ENCODE measurements at places on chromosomes 11 and 22.

DNA sequence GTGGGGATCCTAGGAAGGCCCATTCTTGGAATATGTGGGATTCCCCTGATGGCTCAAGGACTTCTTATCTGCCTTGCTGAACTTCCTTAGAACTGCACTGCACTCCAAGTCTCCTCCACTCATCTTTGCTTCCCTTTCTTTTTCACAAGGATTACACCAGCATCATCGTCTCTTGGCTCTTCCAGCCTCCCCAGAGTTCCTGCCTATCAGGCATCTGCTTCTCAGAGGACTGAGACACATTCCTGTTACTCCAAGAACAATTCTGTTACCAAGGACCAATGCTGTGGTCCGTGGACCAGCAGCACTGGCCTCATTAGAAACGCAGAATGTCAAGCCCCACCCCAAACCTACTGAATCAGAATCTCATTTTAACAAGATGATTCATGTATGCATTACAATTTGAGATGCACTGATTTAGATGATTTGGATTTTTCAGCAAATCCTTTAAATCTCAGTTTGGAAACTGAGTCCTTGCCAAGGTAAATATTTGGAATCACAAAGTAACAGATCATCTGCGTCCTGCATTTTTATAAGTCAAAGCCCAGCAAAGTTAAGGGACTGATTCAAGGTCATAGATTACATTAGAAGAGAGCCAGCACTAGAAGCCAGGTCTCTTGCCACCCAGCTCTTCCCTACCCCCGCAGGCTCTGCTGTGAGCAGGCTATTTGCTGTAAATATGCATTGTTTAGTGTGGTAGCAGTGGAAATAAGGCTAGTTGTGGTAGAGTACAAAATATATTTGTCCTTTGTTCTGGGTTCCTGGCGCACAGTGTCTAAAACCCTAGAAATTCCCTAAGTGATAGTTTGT lies 110.9 kb downstream of the SWAP70 start:
- no peak for DNase-seq

DNA sequence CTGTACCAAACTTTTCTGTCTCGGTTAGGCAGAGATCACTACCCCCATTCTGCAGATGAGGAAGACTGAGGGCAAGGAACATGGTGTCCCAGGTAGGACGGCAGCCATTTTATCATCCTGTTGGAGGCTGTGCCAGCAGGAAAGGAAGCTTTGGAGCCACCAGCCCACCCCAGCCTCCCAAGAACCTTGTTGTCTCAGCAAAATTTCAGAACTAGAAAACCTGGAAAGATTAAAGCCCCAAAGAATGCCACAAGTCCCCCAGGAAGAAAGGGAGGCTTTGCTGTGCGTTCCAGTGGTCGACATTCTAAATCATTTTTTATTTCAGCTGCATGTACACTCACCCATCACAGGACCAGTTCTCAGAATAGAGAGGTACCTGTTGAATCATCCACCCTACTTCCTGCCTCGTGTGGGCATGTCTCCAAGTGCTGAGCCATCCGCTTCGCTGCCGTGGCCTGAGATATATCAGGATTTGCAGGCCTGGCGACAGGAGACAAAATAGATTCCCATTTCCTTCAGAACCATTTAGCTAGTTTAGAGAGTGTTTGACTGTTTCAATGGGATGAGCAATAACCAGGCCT lies 13.0 kb upstream of the EIF3D start:
- DNase-seq: no peak

- peak; percentile 16 for DNase-seq
These were observed 103.5 kb upstream of the OR5AK2 start for GRCh38 chr11:56885177-56885576.

- DNase-seq: no peak
These were observed 99.8 kb upstream of the ALX4 start for GRCh38 chr11:44409558-44410236.

DNA sequence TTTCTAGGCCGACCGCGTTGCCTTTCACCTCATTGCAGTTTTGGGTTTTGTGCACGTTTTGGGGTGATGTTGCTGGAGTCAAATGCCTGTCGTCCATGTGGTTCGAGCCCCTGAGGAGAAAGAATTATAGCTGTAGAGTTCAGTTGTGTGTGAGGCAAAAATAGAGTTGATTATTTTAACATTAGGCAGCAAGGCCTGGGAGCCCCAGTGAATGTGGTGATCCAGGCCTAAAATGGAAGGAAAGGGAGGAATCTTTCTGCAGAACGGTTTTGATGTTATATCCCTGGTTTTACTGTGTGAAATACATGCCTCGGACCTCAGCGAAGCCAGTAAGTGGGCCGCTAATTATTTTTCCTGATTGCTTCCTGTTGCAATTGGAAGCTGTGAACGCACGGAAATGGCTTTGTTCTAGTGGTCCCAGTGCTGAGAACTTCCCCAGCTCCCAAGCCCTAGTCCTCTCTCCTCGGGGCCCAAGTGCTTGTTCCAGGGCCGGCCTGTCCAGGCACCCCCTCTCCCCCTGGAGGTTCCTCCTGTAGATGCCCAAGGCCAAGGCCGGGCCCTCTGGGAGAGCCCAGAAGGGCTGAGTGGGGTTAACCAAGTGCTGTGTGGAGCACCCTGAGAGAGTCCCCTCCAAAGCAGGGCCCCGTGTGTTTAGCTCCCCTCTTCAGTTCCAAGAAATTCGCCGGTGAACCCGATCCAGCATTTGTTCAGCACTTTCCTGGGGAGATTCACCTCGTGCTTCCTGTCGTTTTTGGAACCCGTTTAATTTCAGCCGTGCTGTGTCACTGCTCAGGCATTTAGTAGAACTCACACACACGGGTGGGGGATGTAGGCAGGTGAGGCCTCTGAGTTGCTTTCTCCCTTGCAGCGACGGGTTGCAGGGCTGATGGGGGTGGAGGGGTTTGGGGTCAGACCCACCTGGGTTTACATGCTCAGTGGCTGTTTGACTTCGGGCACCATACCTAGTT lies 2.1 kb downstream of the LRP5 start:
- no peak for DNase-seq

DNA sequence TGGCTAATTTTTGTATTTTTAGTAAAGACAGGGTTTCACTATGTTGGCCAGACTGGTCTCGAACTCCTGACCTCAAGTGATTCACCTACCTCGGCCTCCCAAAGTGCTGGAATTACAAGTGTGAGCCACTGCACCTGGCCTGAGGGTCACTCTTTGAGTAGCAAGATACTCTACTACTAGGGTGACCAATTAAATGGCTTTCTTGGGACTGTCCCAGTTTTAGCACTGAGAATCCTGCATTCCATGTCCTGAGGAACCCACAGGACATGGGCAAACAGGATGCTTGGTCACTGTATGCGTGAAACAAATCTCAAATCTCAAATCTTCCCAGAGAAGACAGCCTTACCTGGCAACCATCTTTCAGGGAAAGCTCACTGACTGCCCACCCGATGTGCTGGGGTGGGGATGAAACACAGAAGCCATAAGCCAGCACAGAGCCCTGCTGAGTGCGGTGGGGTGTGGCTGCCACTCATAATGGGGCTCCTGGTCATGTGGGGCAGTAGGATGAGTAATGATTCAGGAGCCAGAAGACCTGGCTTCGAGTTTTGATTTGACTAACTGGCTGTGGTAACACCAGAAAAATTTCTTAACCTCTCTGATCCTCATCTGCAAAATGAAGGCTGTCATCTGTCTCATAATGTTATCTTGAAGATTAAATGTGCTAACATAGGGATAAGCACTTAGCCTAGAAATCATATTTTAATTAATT lies 11.5 kb downstream of the CLMP start:
- no peak for DNase-seq

GRCh38 chr11:57501953-57502352 lies 13.5 kb downstream of the SLC43A1 start:
- no peak for DNase-seq

Measured in progenitor cell of endocrine pancreas (in vitro differentiated cells).